WERI-Rb-1 (cell line): ENCODE measurements at places on chromosomes 5 and 9.
A peak's percentile ranks its signal among the peaks of the same experiment; 100 is the strongest.

GRCh38 chr9:95954940-95955339 lies 79.4 kb downstream of the ERCC6L2 start:
- DNase-seq = no peak

- DNase-seq = no peak
These were observed 42.9 kb downstream of the TMEFF1 start for GRCh38 chr9:100515578-100516494.

GRCh38 chr5:55278778-55279177 lies 28.7 kb downstream of the DHX29 start:
- no peak for DNase-seq

DNA sequence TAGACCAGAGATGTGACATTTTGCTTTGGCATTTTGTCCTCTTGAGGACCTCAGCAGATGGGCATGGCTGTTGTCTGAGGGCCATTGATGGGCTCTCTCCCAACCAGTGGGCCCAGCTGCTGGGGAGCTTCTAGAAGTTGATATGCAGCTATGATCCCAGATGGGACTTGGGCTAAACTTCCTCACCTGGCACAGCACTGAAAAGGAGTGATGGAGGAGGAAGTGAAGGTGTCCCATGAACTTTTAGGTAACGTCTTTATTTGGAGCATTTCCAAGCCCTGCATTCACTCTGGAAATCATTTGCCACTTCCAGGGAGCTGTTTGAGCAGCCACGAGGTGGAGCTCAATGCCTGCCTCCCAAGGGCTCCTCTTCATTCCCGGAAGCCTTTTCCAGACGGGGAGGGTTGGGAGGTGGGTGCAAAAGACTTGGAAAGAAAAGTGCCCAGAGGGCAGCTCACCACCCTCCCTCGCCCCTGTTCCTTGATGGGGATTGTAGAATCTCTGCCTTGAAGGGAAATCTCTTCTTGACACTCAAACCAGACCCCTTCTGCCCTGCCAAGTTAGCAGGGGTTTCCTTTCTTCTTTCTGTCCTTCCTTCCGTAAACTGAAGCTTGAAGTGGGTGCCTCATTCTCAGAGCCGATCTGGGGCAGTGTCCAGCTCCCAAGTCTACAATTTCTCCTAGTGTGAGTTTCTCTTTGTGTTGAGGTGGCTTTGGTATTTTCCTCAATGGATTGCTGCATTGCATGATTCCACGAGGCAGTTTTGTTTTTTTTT lies 18.1 kb upstream of the NEUROG1 start:
- peak; percentile 69 for DNase-seq

GRCh38 chr5:38426986-38427950 lies 129.2 kb downstream of the LIFR start:
- DNase-seq = no peak

GRCh38 chr5:178274781-178275537 lies 42.4 kb upstream of the PHYKPL start:
- no peak for DNase-seq

GRCh38 chr9:129287619-129288305 lies 109.7 kb upstream of the IER5L start:
- DNase-seq = peak; percentile 6

DNA sequence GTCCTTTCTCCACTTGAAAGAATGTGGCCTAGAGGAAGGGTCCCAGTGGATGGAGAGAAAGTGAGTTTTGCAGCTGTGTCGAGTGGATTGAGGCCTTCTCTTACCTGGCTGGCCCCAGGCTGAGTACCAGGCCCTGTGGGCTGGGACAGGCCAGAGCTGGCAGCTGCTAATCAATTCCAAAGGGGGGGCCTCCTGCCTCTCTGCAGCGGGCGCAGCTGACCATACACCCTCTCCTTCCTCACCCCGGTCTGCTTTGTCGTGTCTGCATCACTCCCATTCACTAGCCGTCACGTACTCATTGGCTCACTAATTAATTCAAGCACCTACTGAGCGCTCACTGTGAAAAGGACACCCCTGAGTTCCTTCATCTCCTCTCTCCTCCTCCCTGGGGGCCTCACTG lies 58.4 kb upstream of the PITX1 start:
- DNase-seq = no peak
